Posterior cingulate gyrus (tissue), 11 donors: ENCODE measurements at places on chromosomes 16 and 17.

DNA sequence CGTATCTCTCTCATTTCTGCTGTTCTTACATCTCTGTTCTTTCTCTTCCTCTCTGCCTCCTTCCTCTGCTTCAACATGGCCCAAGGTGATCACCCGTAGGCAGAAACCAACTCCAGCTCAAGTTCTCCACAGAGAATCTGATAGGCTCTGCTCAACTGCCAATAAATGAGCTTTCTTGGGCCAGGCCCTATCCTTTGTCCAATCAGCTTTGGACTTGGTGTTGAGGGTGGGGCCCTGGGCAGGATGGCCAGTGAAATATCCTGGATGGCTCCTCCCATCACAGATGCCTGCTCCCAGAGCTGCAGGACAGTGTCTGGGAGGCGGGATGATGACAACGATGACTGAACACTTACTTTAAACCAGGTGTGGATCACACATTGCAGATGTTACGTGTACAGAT, 17.4 kb upstream of the BRD7 start:
- DNase-seq, result no peak

GRCh38 chr17:53409588-53409987, 413.1 kb upstream of the KIF2B start:
- no peak for DNase-seq

DNA sequence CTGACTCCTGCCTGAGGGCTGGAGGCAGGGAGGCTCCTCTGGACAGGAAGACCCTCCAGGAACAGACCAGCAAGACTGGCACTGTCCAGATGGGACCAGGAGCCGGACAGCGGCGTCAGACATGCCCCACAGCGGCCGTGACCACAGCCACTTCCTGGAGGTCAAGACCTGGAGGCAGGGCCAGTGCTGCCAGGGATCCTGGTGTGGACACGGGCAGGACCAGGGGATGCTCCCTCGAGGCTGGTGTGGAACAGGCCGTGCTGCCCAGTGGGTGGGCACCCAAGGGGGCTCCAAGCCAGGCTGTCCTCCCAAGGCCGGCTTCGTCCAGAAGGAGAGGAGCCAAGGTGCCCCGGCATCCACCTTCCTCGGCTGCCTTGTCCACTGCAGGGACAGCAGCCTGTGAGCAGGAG, 4.5 kb upstream of the CCDC57 start:
- DNase-seq, result no peak

DNA sequence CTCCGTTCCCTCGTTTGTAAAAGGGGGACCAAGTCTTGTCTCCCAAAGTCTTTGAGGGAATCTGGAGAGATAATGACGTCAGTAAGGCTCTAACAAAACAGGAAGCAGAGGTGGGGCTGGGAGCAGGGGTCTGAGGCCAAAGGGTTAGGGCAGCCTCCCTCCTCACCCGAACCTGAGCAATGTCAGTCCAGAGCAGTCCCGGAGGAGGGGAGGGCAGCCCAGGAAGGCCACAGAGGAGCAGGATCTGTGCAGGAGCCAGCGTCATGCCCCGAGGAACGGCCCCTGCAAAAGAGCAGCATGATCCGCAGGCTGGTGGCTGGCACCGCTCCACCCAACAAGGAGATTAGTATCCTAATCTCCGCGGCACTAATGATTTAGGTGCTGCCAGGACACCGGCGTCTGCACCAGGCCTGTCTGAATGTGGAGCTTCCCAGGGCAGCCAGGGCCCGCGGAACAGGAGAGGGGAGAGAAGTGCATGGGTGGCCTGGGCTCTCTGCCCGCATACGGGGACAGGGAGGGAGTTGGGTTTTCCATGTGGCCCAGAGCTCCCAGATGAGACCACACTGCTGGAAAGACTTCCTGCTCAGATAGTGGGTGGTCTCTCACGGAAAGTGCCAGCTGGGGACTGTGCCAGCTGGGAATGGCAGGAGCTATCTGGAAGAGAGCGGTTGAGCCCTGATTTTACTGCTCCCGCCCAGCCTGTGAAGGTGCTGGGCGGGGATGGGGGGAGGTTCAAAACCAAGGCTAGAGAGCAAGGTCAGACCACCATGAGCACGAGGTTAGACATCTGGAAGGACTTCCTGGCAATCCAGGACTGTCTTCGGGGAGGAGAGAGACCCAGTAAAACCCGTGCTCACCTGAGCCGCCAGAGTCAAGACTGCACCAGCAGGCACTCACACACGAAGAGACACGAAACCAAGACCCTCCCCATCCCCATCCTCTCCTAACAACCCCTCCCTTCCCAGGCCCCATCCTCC, 11.0 kb upstream of the KRT17 start:
- no peak for DNase-seq

- no peak for DNase-seq
Measured at GRCh38 chr17:9878786-9879525, 26.1 kb downstream of the RCVRN start.

DNA sequence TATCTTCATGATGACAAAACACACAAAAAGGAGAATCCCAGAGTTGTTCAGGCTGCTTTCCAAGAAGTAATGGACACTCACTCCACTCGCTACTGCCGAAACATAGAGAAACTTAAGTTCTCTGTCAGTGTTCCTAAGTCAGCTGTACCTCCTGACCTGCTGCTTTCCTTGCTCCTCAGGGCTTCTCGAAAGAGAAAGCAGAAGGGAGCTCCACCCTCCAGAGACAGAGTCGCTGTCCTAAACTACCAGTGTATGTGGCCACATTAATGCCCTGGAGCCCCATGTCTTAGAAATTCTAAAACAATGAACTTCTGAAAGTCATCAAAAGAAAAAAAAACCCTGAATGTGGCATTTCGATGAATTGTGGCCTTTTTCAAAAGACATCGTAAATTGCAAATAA, 390.8 kb upstream of the MON1B start:
- DNase-seq, result no peak

- peak; percentile 46 for DNase-seq
Measured at GRCh38 chr16:46857368-46857945, 26.5 kb upstream of the C16orf87 start.

GRCh38 chr17:66952031-66952524, 12.4 kb upstream of the CACNG4 start:
- DNase-seq, result no peak

DNA sequence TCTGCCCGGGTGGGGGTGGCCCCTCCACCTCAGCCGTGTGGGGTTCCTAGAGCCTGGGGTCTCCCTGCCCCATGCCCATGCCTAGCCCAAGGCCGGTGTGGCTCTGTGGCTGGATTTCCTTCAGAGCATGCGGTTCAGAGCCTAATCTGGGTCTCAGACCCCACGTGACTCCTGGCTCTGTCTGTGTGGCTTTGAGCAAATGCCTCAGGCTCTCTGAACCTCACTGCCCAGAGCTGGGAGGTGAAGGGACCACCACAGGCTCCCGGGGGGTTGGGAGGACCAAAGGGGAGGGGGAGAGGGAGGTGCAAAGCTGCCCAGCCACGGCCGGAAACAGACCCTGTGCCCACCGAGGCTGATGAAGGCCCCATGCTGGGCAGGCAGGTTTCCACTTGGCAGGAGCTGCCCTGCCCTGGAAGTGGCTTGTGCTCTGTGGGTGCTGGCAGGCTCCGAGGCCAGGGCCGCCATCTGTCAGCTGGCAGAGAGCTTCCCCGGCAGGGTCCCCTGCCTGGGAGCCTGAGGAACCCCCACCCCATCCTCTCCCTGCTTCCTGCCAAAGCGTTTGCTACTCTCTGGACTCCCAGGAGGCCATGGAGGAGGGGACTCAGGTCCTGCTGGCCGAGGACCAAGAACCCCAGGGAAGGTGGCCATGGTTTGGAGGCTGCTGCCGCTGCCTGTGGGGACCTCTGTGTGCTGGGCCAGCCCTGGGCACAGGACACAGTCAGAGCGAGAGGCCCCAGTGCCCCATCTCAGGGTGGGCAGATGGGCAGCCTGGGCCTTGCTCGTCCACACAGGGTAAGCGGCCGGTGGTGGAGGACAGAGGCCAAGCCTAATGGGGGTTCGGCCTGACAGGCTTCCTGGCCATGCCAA, 4.0 kb downstream of the CDH15 start:
- DNase-seq, result no peak

- no peak for DNase-seq
Measured at GRCh38 chr17:48641541-48642058, 15.4 kb upstream of the HOXB9 start.

- no peak for DNase-seq
Measured at GRCh38 chr16:84899414-84899813, 79.6 kb downstream of the CRISPLD2 start.

GRCh38 chr16:66150698-66151482, 215.6 kb upstream of the CDH5 start:
- no peak for DNase-seq

GRCh38 chr17:50356418-50356817, 10.5 kb downstream of the XYLT2 start:
- DNase-seq, result no peak

- no peak for DNase-seq
Measured at GRCh38 chr17:81125573-81126081, 39.7 kb upstream of the PVALEF start.

GRCh38 chr17:1758807-1759206, 3.1 kb upstream of the SERPINF1 start:
- DNase-seq, result no peak

DNA sequence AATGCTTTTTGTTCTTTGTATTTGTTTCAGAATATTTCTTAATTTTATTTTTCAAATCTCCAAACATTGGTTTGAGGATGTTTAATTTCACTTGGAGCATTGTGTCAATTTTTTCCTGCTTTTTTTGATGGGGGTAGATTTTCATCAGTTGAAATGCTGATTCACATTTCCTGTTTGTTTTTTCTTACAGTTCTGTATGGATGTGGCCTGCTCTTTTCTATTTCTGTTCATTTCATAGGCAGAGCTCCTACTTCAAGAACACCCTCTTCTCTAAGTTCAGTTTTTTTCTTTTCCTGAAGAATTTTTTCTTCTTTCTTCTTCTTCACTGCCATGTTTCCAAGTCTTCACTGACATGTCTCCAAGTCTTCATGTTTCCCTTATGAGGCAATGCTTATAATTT, 8.8 kb downstream of the MBTD1 start:
- no peak for DNase-seq

- DNase-seq, result peak; percentile 73
Measured at GRCh38 chr16:89201439-89202377, 1.4 kb upstream of the SLC22A31 start.

GRCh38 chr16:86833136-86833535, 254.8 kb downstream of the FOXL1 start:
- DNase-seq, result no peak

- no peak for DNase-seq
Measured at GRCh38 chr16:87006021-87006420, 311.2 kb downstream of the C16orf95 start.

GRCh38 chr16:81004646-81005353, 1.9 kb downstream of the CMC2 start:
- no peak for DNase-seq

GRCh38 chr17:4833941-4834680, 971 bp downstream of the MINK1 start:
- no peak for DNase-seq

DNA sequence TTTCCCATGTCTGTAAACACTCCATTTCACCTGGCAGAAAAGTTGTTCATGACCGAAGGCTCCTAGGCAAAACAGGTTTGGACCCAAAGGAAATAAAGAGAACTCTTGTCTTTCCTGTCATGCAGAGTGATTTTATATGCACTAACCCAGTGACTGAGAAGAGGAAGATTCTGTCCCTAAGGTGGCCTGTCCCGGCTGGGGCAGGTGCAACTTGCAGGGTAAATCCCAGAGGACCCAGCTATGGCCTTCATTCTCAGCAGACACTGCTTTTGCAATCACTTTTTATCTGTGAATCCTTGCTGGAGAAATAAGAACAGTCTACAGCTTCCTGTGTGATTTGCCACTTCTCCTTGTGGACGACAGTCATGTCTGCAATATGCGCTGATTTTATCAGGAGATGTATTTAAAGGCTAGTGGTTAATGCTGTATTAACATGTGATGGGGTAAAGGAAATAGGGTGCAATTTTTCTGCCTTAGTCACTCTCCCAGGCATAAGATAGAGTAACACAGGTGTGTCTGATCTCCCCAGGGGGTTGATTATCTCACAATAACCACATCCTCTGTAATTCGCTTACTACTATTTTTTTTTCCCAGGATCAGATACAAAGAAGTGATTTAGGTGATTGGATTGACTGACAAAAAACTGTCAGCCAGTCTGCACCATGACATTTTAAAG, 696.8 kb upstream of the SOX9 start:
- no peak for DNase-seq

DNA sequence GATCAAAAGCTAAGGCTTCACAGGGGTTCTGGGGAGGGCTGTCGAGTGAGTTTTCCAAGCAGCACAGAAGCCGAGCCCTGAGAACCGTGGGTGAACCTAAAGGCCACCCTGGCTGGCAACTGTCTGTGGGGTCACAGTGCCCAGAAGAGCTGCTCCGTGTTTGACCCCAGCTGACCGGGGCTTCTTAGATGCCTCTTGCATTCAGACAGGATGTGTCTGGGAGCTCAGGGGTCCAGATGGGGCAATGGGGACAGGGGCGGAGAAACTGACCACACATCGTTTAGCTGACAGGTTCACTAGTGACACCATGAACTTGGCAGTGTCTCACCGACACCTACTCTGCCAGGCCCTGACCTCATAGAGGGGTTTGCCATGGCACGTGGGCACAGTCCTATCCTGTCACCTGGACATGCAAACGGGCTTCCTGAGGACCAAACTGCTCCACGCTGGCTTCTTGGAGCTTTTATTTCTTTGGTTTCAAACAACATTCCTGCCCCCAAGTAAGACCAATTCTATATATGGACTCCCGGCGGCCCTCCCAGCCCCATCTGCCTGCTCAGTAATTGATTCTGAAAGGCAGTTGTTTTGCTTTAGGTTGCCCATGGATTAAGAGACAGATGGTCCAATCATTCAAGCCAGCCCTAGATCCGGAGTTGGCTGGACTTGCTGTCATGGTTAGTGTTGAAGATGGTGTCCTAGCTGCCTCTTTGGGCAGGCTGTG, 22.2 kb downstream of the WSCD1 start:
- no peak for DNase-seq

DNA sequence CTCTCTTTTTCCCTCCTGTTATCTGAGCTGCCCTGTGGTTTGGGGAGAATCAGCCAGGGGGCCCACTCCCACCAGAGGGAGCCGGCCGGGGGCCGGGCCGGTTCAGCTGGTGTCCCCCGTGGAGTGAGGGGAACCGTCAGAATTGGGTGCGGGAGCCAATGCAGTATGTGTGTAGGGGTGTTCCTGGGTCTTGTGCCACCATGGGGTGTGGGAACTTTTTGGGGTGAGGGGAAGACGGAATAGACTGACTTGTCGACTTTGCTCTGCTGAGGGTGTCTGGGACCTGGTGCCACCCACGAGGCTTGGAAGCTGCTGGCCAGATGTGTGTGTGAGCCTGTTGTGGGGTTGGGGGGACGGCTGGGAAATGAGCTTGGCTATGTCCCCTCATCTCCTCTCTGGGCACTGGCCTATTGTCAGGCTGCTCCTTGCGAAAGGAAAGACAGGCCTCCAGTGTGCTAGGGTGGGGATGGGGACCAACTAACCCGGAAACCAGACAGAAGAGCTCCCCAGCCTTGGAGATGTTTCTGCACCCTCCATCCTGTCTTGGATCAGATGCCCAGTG, 9.9 kb downstream of the RARA start:
- no peak for DNase-seq

DNA sequence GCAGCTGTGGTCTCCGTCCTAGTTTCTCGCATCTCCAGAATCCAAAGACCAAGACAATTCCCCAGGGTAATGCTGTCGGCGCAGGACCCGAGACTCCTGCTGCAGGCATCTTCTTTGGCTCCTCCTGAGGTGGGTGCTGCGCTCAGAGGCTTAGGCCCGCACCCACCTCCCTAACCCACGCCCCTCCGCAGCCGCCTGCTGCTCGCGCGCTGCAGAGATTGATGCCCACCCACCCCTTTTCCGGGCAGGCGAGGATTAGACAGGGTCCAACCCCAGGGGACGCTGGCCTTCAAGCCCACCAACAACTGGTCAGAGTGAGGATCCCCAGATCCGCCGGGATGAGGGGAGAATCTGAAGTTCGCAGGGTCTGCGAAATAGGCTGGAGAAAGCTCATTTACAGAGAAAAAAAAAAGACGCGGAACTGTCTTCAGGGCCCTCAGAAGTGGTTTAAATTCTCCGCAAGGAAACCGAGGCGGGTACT, 27.9 kb downstream of the SLFN11 start:
- no peak for DNase-seq
